Activated CD4-positive, alpha-beta T cell treated with anti-CD3 and anti-CD28 coated beads, Interleukin-2, Interleukin-4, amounts not matched to agents 100 ng/mL and 50 ng/mL, durations not matched to agents 16 hours and 8 hours (primary cell): ENCODE measurements at places on chromosomes 12 and 14.
A peak's percentile ranks its signal among the peaks of the same experiment; 100 is the strongest.

- DNase-seq, result no peak
These were observed 69.4 kb upstream of the ACTN1 start for GRCh38 chr14:69048456-69048855.

DNA sequence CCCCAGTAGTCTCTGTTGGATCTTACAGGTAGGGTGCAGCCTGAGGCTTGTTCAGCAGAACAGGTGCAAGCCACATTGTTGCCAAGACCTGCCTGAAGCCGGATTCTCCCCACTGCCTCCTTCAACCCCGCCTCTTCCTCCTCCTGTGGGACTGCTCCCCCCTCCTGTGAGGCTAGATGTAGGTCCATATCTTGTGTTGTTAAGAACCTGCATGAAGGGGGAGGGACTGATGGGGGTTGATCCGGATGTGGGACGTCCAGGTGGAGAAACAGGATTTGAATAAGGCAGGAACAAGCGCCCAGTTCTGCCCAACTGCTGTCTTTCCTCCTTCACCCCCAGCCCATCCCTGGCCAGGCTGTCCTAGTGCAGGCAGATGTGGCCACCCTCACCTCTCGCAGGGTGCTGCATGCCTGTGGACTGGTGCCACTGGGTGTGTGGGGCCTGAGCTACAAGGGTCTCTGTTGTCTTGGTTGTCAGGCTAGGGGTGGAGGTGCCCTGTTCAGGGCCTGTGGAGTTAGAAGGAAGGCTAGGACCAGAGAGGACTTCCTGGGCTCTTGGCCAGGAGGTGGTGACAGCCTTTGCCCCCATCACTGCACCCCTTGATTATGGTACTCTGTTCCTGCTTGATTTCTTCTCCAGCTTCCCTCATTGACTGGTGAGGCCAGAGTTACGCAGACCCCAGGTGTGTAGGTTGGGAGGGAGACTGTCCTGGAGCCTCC, 1.4 kb downstream of the NR4A1 start:
- DNase-seq, result no peak

DNA sequence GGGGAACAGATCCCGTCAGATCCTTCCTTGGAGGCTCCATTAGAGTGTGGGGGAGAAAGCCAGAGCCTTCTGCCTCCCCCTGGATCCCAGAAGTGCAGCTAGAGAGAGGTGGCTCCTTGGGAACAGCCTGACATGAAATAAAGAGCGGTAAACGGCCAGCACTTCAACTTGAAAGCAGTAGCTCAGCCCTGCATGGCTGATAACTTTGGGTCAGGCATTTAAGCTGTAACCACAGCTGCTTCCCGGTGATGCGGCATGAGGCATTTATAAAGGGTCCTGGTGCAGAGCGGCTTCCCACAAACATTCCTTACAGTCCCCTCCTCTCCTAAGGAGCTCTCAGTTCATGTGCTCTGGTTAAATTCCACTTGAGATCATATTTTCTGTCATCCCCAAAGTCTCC, 960.3 kb downstream of the VRK1 start:
- no peak for DNase-seq

DNA sequence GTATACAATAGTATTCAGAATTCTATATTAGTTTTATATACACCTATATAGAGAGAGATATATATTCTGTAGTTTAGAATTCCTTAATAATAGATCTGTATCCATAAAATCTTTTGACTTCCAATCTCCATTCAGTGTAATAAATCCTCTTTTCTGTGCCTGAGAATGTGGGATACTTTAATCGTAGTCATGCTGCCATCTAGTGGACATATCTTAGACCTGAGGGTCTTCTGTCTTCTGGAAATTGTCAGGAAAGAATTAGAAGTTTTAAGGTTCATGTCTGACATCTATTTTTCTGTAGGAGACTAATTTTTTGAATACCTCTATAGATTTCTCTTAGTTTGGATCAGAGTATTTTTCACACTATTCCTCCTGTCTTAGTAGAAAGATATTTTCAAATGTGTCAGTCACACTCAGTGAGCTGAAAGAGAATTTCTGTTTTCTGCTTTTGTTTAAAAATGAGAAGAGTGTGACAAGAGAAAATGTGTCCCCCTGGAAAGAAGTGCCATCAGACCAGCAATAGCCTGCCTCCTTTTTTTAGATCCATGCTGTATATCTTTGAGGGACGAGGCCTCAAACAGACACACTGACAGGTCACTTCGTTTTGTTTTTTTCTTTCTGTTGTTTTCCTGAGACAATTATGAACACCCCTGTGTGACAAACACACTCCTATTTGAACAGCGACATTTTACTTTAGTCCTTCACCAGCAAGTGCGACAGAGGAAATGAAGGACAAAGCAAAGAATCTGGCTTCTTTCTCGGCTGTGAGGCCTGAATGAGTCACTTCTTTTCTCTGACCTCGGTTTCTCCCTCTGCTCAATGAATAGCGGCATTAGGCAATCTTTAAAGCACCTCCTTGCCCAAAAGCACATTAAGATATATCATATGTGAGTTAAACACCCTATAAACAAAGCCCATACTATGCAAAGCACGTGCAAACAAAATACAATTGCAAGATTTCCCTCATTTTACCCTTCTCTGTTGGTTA, 96.3 kb downstream of the GALC start:
- DNase-seq, result peak; percentile 45

- DNase-seq, result no peak
These were observed 153.6 kb upstream of the TMCC3 start for GRCh38 chr12:94803939-94804338.

DNA sequence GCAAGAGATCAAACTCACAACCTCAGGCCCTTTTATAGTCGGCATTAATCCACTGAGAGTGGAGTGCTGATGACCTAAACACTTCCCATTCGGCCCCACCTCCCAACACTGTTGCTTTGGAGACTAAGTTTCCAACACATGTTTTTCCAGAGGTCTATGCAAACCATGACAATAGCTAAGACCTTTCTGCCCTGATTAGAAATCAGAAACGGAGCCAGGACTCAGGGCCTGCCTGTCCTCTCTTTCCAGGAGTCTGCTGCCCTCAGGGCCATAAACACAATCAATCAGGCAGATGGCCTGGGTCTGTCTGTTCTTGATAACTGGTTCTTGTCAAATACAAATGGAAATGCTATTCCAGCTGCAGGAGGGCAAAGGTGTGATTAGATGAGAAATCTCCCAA, 97.2 kb upstream of the PSMC1 start:
- no peak for DNase-seq

GRCh38 chr12:66063916-66064315, 66.6 kb downstream of the LLPH start:
- no peak for DNase-seq

- no peak for DNase-seq
These were observed 22.5 kb downstream of the SINHCAF start for GRCh38 chr12:31303466-31303865.

DNA sequence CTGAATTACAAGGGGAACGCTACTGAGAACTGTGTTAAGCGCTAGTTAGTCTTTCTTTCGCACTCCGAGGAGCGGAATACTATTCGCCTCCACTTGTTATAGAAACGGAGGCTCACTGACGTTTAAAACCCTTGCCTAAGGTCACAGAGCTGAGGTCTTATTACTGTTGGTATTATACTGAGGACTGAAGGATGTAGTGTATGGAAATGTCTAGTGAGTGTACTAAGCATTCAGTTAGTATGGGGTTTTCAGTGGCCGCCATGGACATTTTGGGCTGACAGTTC, 826 bp downstream of the ACADS start:
- no peak for DNase-seq

- peak; percentile 43 for DNase-seq
These were observed 5.5 kb upstream of the CELA1 start for GRCh38 chr12:51351913-51352532.

GRCh38 chr12:118922405-118922804, 58.9 kb upstream of the SRRM4 start:
- no peak for DNase-seq

GRCh38 chr12:8642775-8643174, 19.9 kb downstream of the MFAP5 start:
- DNase-seq, result no peak

DNA sequence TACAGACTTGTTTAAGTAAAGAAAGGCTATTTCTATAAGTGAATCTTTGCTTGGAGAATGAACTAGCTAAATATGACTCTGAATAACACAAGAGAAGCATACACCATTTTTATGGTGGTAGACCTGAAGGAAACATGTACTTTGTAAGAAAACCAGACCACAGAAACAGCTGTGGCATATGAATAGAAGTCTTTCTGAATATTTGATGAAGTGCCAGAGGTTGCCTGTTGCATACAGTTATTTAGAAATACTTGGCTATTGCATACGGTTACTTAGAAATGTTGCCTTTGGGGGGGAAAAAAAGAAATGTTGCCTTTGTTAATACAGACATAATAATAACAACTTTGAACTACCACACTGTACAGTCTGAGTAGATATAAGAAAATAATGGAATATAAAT, 16.8 kb upstream of the LEMD3 start:
- DNase-seq, result no peak

- DNase-seq, result no peak
These were observed 1.7 kb downstream of the HECTD1 start for GRCh38 chr14:31205681-31206535.

DNA sequence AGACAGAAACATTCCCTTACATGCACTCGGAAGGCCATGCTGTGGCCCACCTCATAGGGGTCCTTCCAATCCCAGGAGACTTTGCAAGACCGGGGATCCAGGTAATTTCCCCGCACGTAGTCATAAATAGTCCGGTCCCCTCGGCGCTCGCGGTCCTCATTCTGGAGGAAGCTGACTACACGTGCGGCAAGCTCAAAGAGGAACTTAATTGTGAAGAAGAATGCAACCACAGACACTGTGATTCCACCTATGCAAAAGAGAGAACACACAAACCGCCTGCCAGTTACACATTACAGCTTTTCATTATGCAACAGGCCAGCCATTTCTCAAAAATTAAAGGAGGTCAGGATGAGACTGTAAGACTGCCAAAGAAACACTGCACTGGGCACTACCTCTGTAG, 28.4 kb downstream of the AREL1 start:
- DNase-seq, result no peak

GRCh38 chr14:100398044-100398443, 74.9 kb downstream of the SLC25A47 start:
- no peak for DNase-seq

DNA sequence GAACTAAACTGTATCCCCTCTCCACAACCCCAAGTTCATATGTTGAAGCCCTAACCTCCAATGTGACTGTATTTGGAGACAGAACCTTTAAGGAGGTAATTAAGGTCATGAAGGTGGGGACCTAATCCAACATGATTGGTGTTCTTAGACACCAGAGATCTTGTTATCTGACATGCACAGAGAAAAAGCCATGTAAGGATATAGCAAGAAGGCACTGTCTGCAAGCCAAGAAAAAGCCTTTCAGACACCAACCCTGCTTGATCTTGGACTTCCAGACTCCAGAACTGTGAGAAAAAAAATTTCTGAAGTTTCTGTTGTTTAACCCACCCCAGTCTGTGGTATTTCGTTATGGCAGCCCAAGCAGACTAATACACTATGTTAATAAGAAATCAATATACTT, 62.2 kb upstream of the CFL2 start:
- DNase-seq, result no peak

DNA sequence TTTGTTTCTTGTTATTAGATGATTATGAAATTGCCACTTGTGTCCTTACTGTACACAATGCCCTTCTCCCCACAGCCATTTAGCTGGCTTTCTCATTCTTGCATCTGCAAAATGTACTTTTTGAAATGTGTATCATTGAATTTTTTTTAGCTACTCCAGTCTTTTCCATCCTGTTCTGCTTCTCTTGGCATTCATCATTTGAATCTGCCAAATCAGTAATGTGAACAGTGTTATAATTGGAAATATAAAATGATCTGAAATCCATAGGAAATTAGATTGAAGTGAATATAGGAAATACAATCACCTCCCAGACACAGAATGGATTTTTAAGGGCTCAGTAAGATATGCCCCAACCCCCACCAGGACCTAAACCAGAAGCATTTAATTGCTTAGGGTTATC, 253.4 kb downstream of the C12orf50 start:
- no peak for DNase-seq

DNA sequence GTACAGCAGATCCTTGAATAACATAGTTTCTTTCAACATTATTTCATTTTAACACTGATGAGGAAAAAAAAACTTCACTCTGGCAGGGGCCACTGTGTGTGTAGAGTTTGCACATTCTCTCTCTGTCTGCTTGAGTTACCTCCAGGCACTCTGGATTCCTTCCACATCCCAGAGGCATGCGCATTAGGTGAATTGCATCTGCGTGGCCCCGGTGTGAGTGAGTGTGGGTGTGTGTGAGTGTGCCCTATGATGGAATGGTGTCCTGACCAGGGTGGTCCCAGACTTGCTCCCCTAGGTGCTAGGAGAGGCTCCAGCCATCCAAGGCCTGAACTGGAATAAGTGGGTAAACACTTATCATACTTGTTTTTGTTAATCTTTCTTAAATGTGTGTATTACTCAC, 90.6 kb upstream of the LRIG3 start:
- no peak for DNase-seq

GRCh38 chr12:93358821-93359220, 18.9 kb upstream of the NUDT4 start:
- DNase-seq, result no peak

- DNase-seq, result no peak
These were observed 7.2 kb downstream of the CPNE8 start for GRCh38 chr12:38898001-38898684.

DNA sequence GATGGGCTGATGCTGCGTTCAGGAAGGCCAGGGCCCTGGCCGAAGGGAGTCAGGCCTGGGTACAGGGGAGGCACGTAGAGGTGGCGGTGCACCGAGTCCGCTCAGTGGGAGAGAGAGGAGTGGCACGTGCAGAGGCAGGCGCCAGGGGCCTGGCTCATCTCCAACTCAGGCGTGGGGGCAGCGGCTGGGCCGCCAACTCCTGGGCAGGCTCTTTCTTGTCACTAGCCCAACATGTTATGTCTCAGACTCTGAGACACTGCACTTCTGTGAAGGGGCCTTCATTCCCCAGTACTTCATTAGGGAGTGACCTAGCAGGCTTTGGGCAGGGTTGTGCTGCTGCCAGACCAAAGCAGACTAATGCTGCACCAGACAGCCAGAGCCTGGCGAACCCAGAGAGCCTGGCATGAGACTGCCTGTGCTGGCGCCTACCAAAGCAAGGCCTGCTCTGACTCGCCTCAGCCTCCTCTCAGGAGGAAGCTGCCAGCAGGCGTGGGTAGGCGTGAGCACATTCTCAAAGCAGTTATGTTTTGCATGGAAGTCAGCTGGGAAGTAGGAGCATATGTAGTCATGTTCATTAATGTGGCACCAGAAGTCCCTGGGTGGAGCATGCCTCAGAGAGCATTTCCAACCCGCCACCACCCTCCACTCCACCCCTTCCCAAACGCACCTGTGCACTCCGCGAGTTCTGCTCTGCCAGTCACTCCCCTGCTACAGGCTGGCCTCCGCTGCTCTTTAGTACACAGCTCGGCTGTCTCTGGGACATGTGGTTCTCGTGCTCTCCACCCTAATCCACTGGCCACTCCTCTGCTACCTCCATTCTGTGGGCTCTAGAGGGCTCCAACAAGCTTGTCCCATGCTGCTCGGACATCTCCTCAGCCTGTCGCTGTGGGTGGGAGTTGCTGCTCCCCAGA, 9.7 kb downstream of the CKB start:
- no peak for DNase-seq

- DNase-seq, result no peak
These were observed 81.2 kb upstream of the ATP2B1 start for GRCh38 chr12:89789862-89790261.

GRCh38 chr14:104925214-104925854, 655 bp downstream of the PLD4 start:
- no peak for DNase-seq
